Putamen (tissue), 1 donor: ENCODE measurements at places on chromosomes 1 and 21.

- DNase-seq = no peak
These were observed 22.8 kb downstream of the HEATR1 start for GRCh38 chr1:236581528-236581927.

DNA sequence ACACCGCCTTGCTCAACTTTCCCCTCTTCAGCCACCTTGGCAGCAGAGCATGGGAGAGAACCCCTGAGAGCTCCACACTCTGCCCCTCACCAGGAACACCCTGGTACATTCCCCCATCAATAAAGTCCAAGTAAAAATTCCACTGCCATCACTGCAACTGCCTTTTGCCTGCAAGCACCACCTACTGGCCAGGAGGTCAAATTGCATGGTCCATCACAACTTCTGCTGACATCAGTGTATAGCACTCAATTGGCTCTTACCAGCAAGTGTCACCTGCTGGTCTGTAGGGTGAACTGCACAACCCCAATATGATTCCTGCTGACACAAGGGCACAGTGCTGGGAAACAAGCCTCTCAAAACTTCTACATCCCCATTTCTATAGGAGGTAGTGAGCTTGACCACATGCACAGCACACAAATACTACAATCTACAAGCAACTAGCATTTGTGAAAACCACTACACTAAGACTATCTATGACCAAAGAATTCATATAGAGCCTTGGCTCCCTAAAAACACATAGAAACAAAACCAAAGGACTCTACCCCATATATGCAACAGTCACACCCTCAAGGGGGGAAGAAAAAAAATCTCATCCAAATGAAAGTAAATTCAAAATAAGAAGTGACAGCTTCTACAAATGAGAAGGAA is 69.2 kb downstream of the FASLG start:
- DNase-seq = no peak

DNA sequence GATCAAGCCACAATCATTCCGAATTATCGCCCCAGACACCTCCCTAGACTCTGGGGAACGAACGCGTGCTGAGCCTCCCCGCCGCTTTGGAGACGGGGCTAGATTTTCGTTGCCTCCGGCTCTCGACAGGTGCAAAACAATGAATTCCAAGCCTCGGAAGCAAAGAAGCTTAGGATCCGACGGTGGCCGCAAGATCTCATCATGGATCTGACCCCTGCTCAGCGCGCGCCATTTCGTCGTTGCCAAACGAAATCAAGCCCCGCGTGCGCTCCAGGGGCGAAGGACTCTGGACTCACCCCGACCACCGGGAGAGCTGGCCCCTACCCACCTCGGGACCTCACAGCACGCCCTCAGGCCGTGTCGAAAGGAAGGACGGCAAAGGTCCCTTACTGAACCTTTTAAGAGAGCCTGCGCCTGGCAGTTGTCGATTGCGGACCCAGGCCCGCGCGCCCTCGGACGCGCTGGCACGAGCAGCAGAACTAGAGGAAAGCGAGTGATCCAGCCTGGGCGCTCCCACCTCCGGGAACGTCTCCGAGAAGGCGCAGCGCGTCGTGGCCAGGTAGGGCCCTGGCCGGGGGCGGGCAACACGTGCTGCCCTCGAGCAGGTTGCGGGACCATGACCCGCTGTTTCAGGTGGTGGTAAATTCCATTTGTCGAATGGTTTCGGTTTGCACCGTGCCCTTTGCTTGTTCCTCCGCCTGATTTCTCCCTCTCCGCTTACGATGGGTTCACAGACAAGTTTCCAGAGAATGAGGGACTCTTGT is 1.6 kb upstream of the RUNX3 start:
- DNase-seq = no peak

DNA sequence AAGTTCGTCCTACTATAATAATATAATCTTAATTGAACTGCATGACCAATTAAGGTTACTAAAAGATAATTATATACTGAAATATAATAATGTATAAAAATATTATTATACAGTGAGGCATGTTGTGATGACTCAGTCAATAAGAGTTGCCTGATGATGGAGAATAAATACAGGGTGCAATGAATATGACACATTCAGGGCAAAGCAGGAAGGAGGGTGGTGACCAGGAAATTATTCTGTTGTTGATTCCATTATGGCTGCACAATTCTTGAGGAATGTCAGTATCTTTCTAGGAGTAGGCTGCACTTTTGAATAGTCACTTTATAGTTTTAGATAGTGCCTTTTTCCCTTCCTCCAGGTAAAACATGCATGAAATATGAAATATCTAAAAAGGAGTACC is 46.4 kb upstream of the RGS21 start:
- no peak for DNase-seq

- no peak for DNase-seq
These were observed at the start of gene KMO for GRCh38 chr1:241532162-241532531. Gene KMO (plus strand): TSS chr1:241532378. CDS start chr1:241532445, 67 bp downstream.

GRCh38 chr1:218273762-218274479 is 11.2 kb upstream of the RRP15 start:
- DNase-seq = no peak

DNA sequence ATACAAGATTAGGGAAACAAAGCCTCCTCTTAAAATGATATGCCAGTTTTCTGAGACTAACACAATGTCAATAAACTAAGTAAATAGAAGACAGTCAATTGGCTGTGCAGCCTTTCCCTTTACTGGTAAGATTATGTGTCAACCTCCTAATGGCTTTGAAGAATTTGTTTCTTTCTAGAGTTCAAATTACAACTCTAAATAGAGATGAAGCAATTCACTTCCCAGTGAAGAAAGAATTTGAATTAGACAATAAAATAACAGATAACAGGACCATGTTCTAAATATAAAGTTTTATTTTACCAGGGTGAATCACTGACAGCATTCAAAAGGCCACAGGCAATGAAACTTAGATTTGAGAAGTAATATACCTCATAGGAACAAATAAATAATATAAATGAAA is 680.3 kb downstream of the PLA2G4A start:
- DNase-seq = no peak

GRCh38 chr1:208791456-208791855 is 547.3 kb upstream of the PLXNA2 start:
- no peak for DNase-seq

DNA sequence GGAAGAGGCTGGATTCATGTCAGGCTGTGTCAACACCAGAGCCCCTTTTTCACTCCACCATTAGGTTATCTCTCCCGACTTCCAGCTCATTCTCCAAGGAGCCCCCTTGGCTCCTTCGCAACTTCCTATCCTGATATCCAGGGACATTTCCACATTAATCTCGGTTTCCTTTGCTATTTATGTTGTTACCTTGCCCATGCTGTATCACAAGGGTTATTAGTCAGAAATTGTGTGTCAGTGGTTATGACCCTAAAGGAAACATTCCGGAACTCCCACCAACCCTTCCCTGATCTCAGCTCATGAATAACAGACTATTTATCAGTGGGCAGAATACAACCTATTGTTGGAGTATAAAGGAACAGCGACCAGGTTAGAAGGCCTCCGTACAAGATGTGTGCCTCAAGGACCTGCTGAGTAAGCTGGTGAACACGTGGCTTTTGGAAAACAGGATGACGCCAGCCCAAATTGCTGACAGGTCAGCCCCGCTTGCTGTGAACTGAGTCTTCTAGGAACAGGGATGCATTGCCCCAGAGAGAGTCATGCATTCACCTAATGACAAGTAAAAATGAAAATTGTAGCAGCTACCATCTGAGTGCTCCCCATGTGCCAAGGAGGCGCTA is 121.5 kb downstream of the PLPP3 start:
- no peak for DNase-seq
